ENCODE measurements at places on chromosomes 2 and 18.

- no peak for DNase-seq
Observed at GRCh38 chr18:24095976-24096375, 42.9 kb upstream of the CABYR start.

DNA sequence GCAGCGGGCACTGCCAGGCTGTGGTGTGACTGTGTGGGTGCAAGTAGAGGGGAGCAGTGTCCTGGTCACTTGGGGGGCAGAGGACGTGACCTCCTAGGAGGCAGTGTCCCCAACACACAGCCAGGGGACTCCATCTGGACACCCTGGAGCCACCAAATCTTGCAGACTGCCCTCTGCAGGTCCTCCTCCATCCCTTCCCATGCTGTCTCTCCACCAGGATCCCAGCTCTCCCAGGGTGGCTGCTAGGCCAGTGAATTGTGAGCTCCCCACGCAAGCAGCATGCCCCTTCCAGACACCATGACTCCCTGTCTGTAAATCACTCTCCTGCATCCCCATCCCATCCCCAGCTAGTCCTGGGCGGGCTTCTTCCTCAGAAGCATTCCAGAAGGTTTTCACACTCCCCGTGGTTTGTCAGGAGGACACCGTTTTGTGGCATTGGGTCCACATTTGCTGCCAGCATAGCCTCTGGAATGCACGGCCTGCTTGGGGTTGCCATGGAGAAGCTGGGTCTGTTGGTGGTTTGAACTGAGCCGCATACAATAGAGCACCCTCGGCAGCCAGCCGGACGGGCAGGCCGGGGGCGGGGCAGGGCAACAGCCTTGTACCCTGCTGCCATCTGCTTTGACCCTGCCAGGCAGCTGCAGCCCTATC, 210.7 kb downstream of the KLHL29 start:
- DNase-seq, result no peak

DNA sequence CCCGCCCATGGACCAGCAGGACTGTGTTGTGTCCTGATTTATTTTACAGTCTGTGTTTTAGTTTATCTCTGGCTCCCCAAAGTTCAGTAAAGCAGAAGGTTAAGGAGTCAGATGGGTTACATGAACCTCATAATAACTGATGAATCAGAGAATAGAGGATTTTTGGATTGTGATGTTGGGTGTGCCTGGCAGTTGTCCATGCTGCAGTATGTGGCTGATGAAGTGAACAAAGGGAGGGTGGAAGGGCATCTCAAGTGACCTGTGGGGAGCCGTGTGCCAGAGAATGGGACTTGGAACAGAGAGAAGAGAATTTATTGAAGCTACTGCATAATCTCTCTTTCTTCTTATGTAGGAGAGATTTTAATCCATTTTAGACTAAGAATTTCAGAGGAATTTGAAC, 145.5 kb downstream of the MAP4K4 start:
- DNase-seq, result no peak

- DNase-seq, result no peak
Observed at GRCh38 chr2:120847700-120848321, 112.1 kb downstream of the GLI2 start.

DNA sequence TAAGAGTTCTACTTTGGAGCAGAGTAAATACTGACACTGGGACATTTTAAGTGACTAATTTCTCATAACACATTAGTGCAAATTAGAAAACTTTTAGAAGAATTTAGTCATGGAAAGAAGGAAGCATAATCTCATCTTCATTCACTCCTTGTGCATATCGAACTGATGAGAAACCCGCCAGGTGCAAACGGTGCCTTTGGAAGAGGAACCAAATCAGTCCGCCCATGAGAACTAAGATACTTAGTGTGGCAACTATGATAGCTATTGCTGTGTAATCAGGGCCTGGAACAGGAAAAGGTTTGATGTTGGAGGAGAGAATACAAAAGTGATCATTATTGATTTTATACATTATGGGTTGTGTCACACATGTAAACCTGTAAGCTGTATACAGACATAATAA, 6.9 kb upstream of the CD302 start:
- no peak for DNase-seq

DNA sequence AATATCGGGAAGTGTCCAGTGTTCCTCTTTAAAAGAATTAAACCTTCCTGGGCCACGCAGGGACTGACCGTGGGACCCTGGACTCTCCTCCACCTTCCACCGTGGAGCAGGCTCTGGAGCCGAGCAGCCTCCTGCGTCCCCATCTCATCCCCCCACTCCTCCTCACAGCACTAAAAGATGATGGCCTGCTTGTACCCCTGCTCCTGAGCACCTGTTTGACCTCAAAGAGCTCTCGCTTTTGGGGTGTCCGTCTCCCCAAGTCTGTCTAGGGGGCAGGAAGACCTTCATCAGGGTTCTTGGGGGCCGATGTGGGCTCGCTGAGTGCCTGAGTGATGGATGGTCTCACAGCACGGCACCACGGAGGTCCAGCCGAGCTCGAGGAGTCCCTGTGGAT, 1.2 kb upstream of the SDC1 start:
- DNase-seq, result no peak

- DNase-seq, result no peak
Observed at GRCh38 chr2:185128346-185128745, 530.0 kb downstream of the ZNF804A start.

- DNase-seq, result no peak
Observed at GRCh38 chr2:234977228-234977679, 25.4 kb downstream of the SH3BP4 start.

- DNase-seq, result no peak
Observed at GRCh38 chr2:29035016-29035745, 39.1 kb downstream of the PCARE start.

GRCh38 chr2:46010925-46011490, 286.2 kb upstream of the EPAS1 start:
- DNase-seq, result no peak
